ENCODE measurements at places on chromosomes 16 and 17.

- H3K4me3 ChIP-seq: no peak overlapping the region
- no peaks in the 10 kb centered on the region for H3K36me3 ChIP-seq
- H3K27me3 ChIP-seq: no peaks in the 10 kb centered on the region
- no peak for DNase-seq
- no peaks in the 10 kb centered on the region for H3K4me1 ChIP-seq
These were observed 1.4 kb downstream of the HPR start for GRCh38 chr16:72064361-72064894.

DNA sequence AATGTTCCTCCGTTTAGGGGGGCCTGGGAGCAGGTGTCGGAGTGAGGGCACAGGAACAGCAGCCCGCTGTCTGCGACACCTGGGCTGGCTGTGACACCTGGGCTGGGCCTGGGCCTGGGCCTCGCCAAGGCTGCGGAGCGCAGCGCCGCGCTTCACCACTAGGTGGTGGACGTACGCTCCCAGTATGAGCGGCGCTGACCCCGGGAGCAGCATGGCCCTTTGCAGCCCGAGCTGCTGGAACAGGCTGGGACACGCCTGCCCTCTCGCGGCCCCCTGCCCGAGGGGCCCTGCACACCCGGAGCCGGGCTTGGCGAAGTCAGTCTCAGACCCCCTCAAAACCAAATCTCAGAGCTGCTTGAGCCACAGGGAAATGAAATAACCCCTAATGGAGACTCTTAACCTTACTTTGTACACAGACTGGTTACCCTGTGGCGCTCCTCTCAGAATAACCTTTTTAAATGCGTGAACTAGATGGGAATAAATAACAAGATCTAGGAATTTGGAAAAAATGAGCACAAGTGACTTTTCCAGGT, 38.6 kb upstream of the FA2H start:
- no peak overlapping the region for H3K4me3 ChIP-seq
- H3K36me3 ChIP-seq: no peaks in the 10 kb centered on the region
- peaks cover 4% of the 10 kb centered on the region for H3K4me1 ChIP-seq
- H3K27ac ChIP-seq: no peak overlapping the region
- no peaks in the 10 kb centered on the region for H3K27me3 ChIP-seq

DNA sequence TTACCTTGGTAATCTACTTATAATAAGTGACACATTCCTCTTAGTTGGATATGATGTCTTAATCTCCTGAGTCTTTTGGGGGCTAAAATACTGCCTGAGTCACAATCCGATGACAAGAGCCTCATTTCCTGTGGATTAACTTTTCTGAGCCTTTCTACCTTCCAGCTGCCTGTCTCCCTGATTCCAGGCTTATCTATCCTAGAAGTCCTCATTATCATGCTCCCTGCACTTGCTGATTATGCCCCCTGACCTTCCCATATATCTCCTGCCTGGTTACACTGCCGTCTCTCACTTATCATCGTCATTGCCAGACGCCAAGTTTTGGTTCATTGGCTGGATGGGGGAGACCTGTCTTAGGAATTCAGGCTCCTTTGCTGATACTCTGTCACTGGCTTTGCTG, 727.4 kb upstream of the CA10 start:
- no peaks in the 10 kb centered on the region for H3K36me3 ChIP-seq
- no peak overlapping the region for H3K27ac ChIP-seq
- H3K4me3 ChIP-seq: no peak overlapping the region
- no peaks in the 10 kb centered on the region for H3K27me3 ChIP-seq
- no peak for DNase-seq

DNA sequence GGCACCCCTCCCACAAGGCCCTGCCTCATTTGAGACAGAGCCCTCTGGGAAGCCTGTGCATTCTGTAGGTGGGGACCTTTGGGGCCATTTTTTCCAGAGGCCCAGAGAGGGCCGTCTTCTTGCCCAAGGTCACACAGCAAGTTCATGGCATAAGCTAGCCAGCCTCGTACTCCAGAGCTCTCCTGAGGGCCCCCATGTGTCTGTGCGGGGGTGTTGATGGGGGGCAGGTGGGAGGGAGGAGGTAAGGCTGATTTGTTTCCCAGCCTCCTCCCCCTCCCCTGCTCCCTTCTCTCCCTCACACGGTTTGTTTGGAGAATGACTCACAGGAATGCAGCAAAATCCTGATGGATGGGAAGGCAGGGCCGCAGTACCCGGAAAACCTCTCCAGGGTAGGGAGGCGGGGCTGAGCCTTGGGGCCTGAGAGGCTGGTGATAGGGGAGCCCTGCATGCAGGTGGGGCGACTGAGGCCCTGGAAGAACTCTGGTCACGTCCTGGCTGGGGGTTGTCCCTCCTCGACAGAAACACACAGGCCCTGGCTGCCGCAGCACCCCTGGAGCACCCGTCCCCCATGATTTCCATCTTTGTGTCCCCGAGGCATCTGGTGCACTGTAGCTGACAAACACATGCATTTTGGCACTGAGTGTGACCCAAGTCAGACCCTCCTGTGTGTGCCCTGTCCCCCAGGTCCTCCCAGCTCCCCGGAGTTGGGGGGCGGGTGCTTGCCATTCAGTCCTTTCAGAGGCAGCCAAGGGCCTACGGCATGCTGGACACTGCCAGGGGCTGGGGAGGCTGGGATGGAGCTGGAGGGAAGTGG, 29.7 kb downstream of the RAI1 start:
- H3K4me1 ChIP-seq: peaks cover 71% of the 10 kb centered on the region
- DNase-seq: peak; percentile 95
- H3K27me3 ChIP-seq: no peaks in the 10 kb centered on the region
- no peak overlapping the region for H3K4me3 ChIP-seq

DNA sequence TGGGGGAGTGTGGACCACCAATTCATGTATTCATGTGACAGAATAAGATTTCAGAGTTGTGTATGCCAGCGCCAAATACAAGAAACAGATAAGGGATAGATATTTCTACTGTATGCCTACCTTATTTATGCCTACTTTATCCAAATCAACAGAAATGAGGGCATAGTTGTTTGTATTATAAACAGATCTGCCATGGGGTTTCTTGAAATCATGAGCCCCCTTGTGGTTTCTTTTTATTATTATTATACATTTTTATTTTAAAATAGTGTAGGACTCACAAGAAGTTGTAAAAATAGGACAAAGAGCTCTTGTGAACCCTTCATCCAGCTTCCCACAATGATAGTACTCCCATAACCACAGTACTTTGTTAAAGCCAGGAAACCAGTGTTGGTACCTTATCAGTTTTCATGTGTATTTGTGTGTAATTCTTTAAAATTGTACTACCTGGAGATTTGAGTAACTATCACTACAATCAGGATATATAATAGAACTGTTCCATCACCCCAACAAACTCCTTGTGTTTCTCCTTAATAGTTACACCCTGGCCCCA, 229.4 kb downstream of the CCDC182 start:
- no peaks in the 10 kb centered on the region for H3K27me3 ChIP-seq
- no peak overlapping the region for H3K27ac ChIP-seq
- no peaks in the 10 kb centered on the region for H3K36me3 ChIP-seq
- H3K4me1 ChIP-seq: peaks cover 35% of the 10 kb centered on the region
- no peak overlapping the region for H3K4me3 ChIP-seq
- DNase-seq: no peak

- H3K27ac ChIP-seq: no peak overlapping the region
- H3K4me3 ChIP-seq: no peak overlapping the region
- no peaks in the 10 kb centered on the region for H3K36me3 ChIP-seq
- H3K4me1 ChIP-seq: no peaks in the 10 kb centered on the region
These were observed 57.0 kb upstream of the CBFA2T3 start for GRCh38 chr16:89033796-89034572.

DNA sequence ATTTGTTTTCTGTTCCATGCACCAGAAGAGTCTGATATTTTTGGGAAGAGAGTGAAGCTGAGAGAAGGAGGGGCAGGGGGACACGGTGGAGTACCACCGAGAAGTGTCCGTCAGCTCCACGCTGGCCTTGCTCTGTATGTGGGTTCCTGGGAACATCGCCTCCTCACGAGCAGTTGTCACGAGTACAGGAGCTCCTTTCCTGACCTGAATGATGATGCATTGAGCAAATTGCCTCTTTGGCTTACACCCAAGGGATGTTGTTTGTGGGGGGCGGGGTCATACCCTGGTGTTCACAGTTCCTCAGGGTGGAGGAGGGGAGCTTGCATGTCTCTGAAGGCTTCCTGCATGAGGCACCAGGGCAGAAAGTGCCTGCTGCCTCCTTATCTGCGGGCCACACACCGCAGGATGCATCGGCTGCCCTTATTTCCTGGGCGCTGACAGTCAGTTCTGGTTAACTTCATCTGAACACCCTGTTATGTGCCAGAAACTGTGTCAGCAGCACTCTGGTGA, 36.2 kb downstream of the RGS9 start:
- H3K4me1 ChIP-seq: no peaks in the 10 kb centered on the region
- H3K36me3 ChIP-seq: no peaks in the 10 kb centered on the region
- H3K27ac ChIP-seq: no peak overlapping the region

DNA sequence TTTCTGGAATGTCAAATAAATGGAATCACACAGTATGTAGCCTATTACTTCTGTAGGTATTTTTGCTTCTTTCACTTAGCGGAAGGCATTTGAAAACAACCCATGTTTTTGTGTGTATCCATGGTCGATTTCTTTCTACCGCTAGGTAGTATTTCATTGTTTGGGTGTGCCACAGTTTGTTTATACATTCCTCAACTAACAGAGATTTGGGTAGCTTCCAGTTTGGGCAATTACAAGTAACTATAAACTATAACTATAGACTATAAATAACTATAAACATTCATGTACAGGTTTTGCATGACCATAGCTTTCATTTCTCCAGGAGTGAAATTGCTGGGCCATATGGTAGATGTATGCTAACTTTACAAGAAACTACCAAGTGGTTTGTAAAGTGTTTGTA, 40.1 kb downstream of the LYRM9 start:
- H3K36me3 ChIP-seq: no peaks in the 10 kb centered on the region
- no peaks in the 10 kb centered on the region for H3K4me1 ChIP-seq
- H3K27ac ChIP-seq: peak overlapping the region; percentile 9
- DNase-seq: no peak
- H3K27me3 ChIP-seq: no peaks in the 10 kb centered on the region

DNA sequence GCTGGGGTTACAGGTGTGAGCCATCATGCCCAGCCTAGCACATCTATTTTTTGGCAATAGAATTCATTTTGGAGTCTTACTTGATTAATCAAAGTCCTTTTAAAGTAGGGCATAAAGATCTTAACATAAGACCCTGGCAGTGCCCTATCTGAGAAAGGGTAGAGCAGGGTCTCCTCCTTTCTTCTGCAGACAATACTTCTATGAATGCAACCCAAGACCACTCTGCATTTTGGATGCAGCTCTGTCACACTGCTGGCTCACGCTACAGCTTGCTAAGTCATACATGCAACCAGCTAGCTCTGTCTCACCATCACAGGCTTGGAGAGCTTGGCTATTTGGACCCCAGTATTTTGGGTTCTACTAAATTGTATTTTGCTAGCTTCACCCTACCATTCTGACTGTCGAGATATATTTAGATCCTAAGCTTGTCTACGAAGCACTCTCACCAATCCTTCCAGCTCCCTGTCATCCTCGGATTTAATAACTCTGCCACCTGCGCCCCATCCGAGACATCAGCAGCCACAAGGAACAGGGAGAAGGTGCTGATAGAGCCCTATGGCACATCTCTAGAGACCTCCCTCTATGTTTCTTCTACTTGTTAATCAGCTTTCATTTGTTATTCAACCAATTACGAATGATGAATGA, 45.1 kb downstream of the RBFOX3 start:
- H3K4me1 ChIP-seq: no peaks in the 10 kb centered on the region
- no peak overlapping the region for H3K4me3 ChIP-seq
- DNase-seq: no peak

DNA sequence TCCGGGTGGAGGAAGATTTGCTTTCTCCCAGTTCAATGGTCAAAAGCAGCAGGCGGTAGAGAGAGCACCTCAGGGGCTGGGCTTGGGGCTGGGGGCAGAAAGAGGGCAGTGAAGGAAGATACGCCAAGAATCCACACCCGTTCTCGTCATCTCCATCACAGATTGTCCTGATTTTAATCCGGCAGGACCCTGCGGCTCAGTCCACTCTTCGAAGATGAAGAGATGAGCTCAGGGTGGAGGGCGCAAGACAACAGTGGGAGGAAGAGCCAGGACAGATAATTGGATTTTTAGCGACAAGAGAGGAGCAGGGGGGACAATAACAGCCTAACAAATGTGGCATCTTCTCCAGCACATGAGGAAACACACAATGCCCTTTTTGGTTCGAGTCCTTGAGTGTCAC, 165.9 kb downstream of the SDK2 start:
- DNase-seq: no peak
- peaks cover 32% of the 10 kb centered on the region for H3K27me3 ChIP-seq
- H3K27ac ChIP-seq: no peak overlapping the region

GRCh38 chr16:84277244-84277823, 17.3 kb upstream of the WFDC1 start:
- peak; percentile 77 for DNase-seq
- no peak overlapping the region for H3K4me3 ChIP-seq
- H3K27me3 ChIP-seq: peaks cover 4% of the 10 kb centered on the region
- H3K36me3 ChIP-seq: no peaks in the 10 kb centered on the region
- H3K27ac ChIP-seq: no peak overlapping the region

- no peak for DNase-seq
- no peak overlapping the region for H3K27ac ChIP-seq
- no peaks in the 10 kb centered on the region for H3K36me3 ChIP-seq
- no peak overlapping the region for H3K4me3 ChIP-seq
These were observed 8.1 kb downstream of the ZC3H7A start for GRCh38 chr16:11788914-11789313.

- no peak for DNase-seq
- no peaks in the 10 kb centered on the region for H3K27me3 ChIP-seq
- H3K4me3 ChIP-seq: no peak overlapping the region
- no peaks in the 10 kb centered on the region for H3K36me3 ChIP-seq
- H3K4me1 ChIP-seq: no peaks in the 10 kb centered on the region
- H3K27ac ChIP-seq: no peak overlapping the region
These were observed 205.5 kb upstream of the MON1B start for GRCh38 chr16:76985392-76986045.

DNA sequence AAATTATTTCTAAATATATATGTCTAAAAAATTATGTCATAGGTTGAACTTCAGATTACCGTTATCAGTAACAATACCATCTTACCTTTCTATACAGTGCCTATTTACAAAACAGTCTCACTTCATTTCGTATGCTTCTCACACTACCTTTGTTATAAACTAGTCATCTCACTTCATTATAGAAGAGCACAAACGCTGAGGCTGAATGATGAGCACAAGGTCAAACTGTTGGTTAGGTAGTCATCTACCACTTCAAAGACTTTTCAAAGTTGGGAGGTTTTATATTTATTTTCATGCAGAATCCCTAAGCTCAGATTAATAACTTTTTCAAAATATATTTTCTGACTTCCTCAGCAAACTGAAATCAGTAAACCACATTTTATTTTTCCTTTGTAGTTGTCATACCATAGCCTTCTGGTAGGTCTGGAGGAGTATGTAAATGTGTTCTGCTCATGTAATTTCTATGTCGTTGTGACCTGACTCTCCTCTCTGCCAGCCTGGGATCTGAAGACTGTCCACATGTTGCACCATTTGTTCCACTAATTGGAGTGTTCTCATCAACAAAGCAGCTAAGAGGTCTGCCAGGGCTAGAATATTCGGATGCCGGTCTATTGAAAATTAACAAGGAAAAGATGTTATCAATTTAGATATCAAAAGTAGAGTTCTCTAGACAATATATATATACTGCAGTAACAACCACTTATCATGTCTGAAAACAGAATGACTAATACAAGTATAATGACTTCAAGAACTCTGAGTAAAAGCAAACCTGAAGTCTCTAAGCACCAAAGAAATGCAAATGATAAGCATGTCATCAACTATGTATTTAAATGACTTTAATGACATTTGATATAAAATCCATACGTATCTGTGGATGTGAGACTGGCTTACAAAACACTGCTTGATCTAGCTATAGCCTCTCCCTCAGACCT, 73.9 kb downstream of the CEP95 start:
- H3K4me1 ChIP-seq: no peaks in the 10 kb centered on the region
- H3K27me3 ChIP-seq: no peaks in the 10 kb centered on the region
- no peak overlapping the region for H3K4me3 ChIP-seq
- no peaks in the 10 kb centered on the region for H3K36me3 ChIP-seq

GRCh38 chr17:75561927-75562603, 25.5 kb upstream of the MYO15B start:
- no peak overlapping the region for H3K4me3 ChIP-seq
- peaks cover 10% of the 10 kb centered on the region for H3K4me1 ChIP-seq
- no peak for DNase-seq

Measured in hepatocyte (in vitro differentiated cells).